Activated CD8-positive, alpha-beta memory T cell treated with anti-CD3 and anti-CD28 coated beads for 48 hours (primary cell): ENCODE measurements at places on chromosomes 7 and 10.

DNA sequence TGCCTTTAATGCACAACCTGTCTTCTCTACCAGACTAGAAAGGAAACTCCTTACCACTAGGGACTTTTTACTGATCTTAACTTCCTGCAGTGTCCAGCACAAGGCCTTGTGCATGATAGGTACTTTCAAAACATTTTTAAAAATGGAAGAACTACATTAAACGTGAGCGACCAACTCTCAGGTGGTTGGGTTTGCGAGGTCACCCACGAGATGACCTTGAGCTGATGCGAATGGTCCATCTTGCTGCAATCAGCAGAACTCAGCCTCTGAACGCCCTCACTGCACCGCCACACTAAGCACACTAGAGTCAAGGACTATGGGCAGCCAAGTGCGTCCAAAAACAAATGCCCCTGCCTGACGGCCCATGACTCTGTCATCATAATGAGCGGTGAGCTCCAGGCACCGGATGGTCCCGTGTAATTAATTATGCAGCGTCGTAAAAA, 34.9 kb upstream of the PTF1A start:
- no peak for DNase-seq

DNA sequence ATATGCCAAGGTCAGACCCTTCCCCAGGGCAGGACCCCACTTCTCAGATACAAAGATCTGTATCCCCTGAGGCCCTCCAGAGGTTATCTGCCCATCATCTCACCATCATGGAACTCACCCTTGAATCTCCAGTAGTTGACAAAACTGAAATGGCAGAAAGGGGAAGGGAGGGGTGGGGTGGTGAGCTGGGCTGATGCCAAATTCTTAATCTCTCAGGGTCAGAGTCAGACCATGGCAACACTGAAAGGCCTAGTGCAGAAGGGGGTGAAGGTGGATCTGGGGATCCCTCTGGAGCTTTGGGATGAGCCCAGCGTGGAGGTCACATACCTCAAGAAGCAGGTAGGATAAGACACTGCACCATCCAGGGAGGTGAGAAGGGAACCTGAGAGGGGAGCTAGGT, 3.1 kb downstream of the CNPY4 start:
- DNase-seq = no peak

- no peak for DNase-seq
Observed at GRCh38 chr7:132558815-132559214, 17.5 kb downstream of the PLXNA4 start.

- DNase-seq = no peak
Observed at GRCh38 chr7:100882201-100882600, 7.3 kb downstream of the SRRT start.

GRCh38 chr10:125149036-125149679, 11.2 kb downstream of the CTBP2 start:
- DNase-seq = no peak

GRCh38 chr10:71396084-71396710, 523 bp upstream of the CDH23 start:
- DNase-seq = no peak

DNA sequence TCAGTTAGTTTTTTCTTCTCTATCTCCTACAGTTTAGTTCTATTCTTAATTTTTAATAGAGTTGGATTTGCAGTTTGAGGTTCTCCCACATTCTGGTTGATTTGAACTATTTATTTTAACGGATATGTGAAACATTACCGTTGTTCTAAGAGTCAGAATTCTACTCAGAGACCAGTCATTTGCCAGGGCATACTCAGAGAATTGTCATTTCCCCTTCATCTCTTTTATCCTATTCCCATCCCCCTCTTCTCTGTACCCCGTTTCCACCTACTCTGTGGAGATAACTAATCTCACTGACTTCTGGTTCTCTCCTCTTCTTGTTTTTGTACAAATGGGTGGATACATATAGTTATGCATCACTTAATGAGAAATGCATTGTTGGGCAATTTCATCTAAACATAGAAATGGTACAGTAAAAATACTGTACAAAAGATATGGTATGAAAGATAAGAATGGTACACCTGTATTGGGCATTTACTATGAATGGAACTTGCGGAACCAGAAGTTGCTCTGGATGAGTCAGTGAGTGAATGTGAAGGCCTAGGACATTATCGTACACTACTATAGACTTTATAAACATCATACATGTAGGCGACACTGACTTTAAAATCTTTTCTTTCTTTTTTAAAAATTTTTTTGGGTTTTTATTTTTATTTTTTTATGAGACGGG, 53.1 kb downstream of the INPP5F start:
- no peak for DNase-seq

DNA sequence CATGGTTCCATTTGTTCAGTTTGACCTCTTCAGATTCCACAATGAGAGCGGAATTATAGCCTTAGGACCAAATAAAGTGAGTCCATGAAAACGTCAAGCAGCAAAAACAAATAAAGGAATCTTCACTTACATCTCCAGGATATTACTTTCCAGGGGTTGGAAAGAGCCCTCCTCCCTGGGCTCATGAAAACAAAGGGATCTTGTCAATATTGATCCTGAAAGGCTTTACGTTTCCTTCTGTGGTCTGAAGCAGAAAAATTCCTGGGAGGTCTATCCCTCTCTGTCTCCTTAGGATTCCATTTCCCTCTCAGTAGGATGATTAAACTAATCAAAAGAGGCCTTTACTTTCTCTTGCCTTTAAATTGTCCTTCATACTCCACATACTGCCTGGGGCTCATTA, 293.5 kb downstream of the GPAM start:
- DNase-seq = no peak

DNA sequence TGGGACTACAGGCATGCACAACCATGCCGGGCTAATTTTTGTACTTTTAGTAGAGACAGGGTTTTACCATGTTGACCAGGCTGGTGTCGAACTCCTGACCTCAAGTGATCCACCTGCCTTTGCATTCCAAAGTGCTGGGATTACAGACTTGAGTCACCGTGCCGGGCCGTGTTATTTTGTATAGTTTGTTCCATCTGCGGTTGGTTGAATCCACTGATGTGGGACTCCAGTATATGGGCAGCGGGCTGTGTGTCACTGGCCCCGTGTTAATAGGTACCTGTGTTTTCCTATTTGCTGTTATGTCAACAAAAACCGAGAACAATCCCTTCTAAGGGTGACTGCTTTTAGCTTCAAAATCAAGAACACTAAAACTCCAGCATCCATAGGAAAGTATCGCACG, 297.6 kb upstream of the PITRM1 start:
- no peak for DNase-seq

DNA sequence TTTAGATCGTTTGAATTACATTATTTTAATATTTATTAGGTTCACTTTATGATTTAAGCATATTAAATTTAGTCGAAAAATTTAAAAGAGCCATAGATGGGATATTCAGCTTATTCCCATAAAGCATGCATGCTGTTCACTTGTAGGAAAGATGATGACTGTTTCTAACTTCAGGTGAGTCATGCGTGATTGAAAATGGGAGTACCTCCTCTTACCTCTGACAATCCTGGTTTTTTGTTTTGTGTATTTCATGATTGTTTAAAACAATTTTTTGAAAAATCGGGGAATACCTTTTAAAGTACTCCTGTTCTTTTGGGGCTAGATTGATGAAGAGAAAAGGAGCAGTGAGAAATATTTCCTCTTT, 1.4 kb downstream of the TNKS2 start:
- no peak for DNase-seq

- DNase-seq = no peak
Observed at GRCh38 chr7:88617185-88617584, 142.3 kb upstream of the ZNF804B start.

DNA sequence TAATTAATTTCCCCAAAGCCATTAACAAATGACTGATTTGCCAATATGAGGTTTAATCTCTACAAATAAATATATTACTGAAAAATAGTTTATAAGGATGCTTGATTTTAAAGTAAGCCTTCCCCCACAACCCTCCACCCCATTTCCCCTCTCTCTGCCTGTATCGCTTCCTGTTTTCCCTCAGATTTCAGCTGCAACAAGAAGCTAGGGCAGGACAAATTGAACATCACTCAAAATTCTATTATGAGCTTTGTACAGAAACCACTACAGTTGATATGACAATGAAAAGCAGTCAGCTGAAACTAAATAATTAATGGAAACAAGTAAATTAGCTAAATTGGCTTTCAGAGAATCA, 109.0 kb upstream of the SP4 start:
- DNase-seq = no peak

DNA sequence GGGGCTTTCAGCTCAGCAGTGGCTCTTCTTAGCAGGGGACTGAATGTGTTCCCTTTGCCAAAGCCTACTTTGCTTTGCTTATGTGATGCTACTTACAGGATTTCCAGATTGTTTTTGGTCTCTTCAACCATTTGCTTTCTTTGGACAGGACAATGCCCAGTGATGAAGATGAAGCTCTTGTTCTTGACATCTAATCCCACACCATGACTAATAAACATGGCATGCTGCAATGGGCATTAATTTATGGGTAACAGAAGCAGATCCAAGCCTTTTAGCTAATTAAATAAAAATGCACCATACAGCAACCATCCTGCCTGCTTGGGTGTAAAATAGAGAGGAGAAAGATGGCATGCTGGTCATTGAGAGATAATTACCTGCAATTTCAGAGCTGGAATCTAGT, 175.5 kb upstream of the ITGB1 start:
- no peak for DNase-seq

DNA sequence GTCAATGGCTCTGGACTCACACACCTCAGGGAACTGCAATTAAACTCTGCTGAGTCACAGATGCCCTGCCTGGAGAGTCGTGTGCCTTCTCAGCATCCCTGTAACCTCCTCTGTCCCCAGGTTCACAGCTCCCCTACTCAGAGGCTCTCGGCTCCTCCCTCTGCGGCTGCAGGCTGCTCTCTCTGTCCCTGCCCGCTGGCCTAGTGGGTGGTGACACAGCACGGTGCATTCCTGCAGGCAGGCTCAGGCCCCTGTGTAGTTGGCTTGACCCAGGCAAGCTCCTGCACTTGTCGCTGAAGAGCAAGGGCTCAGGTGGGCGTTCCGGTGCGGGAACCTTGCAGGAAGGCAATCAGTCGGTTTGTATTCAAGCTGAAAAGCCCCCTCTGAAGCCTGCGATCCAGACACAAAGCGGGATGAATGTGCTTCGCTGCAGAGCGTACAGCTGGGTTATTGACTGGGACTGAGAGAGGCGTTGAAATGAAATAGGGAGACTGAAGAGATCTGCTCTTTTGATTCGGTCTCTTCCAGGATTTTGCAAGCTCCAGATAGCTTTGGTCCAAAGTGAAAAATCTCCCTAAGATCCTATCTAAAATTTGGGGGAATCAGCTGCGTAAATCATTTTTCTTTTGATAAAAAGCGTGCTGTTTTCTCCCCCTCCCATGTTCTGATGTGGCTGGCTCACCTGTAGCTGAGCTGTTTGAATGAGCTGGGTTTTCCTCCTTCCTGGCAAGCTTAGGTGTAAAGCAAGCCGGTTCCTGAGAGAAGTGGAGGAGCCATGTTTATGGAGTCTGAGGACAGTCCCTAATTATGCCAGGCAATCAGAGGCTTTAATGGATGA, 208.7 kb upstream of the PHYHIPL start:
- no peak for DNase-seq

- no peak for DNase-seq
Observed at GRCh38 chr7:138875794-138876193, 77.8 kb upstream of the ATP6V0A4 start.

GRCh38 chr7:91005841-91006240, 258.4 kb upstream of the FZD1 start:
- DNase-seq = no peak

- DNase-seq = no peak
Observed at GRCh38 chr7:106666353-106666752, 5.4 kb upstream of the CCDC71L start.

DNA sequence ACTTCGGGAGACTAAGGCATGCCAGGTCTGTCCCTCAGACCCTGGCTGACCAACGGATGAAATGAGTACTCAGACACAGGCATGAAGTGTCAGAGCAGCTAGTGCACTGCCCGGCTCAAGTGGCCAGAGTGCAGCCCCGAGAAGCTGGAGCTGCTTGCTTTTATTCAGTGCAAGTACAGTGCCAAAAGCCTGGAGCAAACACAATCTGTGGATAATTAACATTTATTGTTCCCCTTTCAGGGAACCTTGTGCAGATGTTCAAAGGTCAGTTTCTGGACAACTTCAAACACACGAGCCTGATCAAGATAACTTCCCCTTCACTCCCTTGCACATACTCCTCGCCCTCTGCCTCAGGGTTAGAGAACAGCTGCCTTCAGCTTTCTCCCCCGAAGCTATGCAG, 7.9 kb upstream of the ATE1 start:
- no peak for DNase-seq

DNA sequence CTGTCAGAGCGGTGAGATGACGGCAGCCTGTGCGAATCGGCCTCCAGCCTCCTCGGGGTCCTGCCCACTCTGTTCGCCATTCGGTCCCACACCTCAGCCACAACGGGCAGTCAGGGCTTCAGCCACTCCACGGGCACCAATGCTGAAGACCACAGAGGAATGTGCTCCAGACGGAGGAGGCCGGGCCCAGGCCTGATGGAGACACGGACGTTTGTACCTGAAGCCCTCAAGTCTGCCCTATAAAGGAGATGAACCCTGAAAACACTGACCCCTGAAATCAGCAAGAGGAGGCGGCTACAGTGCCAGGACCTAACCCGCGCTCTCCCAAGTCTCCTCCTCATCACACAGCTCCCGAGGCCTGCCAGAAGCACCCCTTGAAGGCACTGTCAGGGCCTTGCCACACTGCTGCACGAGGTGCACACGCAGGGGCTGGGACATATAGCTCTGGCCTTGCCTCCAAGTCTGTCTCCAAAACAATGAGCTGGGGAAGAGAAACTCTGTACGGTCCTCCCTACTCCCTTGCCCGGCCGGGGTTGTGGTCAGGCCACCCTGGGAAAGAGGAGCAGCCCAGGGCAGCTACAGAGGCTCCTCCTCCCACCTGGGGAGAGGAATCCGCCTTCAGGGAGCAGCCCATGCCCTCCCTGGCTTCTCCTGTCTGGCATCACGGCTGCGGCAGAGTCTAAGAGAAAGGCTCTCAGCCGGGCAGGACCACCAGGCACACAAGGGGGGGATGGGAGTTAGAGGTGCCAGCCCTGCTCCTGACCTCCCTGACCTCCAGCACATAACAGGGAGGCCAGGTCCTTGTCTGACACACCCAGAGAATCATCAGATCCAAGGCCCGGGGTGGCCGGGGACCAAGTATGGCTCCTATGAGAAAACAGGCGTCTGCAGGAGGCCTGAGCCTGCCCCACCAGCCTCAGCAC, 310.1 kb downstream of the PTPRN2 start:
- no peak for DNase-seq

- no peak for DNase-seq
Observed at GRCh38 chr10:77328272-77328816, 309.3 kb downstream of the KCNMA1 start.

GRCh38 chr7:5627745-5628547, 153.5 kb downstream of the RNF216 start:
- no peak for DNase-seq

DNA sequence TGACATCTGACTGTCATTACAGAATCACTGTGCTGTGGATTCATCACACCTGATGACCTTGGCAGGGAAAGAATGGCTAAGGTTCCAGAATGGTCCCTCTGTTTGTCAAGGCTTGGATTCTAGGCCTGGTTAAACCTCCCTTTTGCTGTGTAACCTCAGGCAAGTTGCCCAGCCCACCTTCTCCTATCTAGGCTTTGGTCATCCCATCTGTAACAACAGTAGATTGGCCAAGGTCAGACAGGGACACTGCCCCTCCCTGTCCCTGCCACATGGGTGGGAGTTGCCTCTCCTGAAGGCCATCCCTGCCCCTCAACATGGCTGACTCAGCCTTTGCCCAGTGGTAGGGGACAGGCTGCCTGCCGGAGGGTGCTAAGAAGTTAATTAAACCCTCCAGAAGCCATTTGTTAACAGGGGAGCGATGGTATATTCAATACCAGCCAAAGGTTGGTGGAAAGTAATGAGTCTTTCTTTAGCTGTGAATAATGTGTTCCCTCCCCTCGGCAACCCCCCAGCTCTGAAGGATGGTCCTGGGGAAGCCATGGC, 149.8 kb upstream of the PCBD1 start:
- DNase-seq = no peak
